A549 treated with Mapracorat at 1 μM for 4 hours (cell line): ENCODE measurements at places on chromosomes 7 and 10. TPM values are rescaled to one million over a fixed set of nuclear protein-coding genes. Genes with fewer than 3 reads are reported as not detected.

PURB gene
- 10.8 to 13.8 TPM (median 12.9 TPM) in 5 replicates for total RNA-seq

ADRA2A gene
- total RNA-seq: 0.07 to 0.14 TPM (median 0.08 TPM) in 4 of 5 replicates, not detected in the other

RAB11FIP2 gene
- 5.5 to 10.3 TPM (median 8.4 TPM) in 5 replicates for total RNA-seq

CUZD1 gene
- 1.3 to 1.6 TPM (median 1.3 TPM) in 5 replicates for total RNA-seq

DENND2A gene
- total RNA-seq: 0.41 to 1.0 TPM (median 0.55 TPM) in 5 replicates
